ENCODE measurements at places on chromosomes 2 and 18. TPM values are rescaled to one million over a fixed set of nuclear protein-coding genes. Genes with fewer than 3 reads are reported as not detected.

DNA sequence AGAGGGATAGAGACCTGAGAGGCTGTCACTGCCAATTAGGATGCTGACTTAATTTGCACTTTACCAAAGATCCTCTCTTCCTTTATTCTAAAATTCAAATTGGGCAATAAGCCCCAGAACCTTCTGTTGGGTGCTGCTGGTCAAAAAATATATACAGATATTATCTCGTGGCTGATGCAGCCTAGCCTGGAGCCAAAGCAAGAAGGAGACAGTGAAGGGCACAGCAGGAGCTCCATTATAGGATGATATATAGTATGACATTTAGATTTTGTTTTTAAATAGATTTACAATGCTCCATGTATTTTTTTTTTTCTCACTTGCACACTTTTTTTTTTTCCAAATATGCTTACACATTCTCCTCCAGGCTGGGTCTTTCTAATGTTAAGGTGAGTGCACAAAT lies 579.3 kb downstream of the PIK3C3 start:
- H3K27me3 ChIP-seq = no peaks in the 10 kb centered on the region
- no peak for DNase-seq
- H3K36me3 ChIP-seq = no peaks in the 10 kb centered on the region
- no peak overlapping the region for H3K27ac ChIP-seq
- H3K4me3 ChIP-seq = no peak overlapping the region

- no peak for DNase-seq
- H3K36me3 ChIP-seq = peaks cover 2% of the 10 kb centered on the region
Observed at GRCh38 chr2:85457877-85458316, 39.4 kb downstream of the SH2D6 start.

DNA sequence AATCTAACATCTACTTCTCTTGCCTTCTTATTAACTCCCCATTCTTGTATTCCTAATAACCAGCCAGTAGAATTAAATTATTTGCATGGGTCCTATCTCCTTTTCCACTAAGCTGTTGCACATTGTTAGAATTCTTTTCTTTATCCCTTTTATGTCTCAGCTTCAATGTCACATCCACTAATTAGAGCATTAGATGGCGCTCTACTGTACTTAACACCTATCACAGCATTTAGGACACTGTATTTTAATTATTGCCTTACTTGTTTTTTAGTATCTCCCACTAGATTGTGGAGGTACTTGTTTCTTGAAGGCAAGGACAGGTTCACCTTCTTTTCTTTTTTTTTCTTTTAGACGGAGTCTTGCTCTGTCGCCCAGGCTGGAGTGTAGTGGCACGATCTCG lies 3.8 kb downstream of the LIPT1 start:
- H3K36me3 ChIP-seq = peaks cover 15% of the 10 kb centered on the region
- peak overlapping the region; percentile 9 for H3K27ac ChIP-seq
- H3K27me3 ChIP-seq = no peaks in the 10 kb centered on the region

The PLEKHA3 gene
- 29.4 TPM for total RNA-seq

The SRD5A2 gene
- not detected for total RNA-seq

The CFAP65 gene
- total RNA-seq = not detected

The ANKRD39 gene
- total RNA-seq = 33.9 TPM

The ACADL gene
- total RNA-seq = not detected

DNA sequence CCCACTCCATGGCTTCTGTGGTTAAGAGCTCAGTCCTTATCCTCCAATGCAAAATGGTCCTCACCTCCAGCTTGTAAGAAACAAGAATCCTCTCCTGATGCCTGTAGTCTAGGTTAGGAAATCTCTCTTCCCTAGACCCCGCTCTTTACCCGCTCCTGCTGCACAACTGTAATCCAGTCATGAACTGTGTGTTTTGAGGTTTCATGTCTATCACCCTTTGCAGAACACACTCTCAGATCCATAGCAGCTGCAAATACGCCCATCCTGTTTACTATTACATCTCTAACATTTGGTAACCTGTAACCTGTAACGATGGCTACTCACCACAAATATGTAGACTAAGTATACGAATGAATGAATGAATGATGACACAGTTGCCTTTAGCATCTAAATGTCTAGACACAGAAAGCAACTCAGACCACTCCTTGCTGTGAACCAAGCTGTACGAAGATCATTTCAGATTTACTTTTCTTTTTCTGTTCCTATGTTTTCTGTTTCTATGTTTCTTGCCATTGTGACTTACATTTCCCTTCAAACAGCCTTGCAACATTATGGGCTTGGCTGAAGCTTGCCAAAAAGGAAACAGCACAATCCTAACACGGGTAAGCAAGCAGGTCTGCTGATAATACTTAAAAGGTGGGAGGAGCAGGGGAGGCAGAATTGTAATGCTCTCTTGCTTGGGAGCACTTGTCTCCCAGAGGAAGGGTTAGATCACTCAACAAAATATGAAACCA lies 53.7 kb downstream of the EPHA4 start:
- peaks cover 18% of the 10 kb centered on the region for H3K4me1 ChIP-seq
- H3K36me3 ChIP-seq = no peaks in the 10 kb centered on the region
- H3K27ac ChIP-seq = no peak overlapping the region
- H3K4me3 ChIP-seq = no peak overlapping the region
- DNase-seq = no peak

The TXNDC2 gene
- not detected for total RNA-seq

The MYO3B gene
- 0.09 TPM for total RNA-seq

The PID1 gene
- total RNA-seq = 0.11 TPM

The KCNK3 gene
- total RNA-seq = not detected

DNA sequence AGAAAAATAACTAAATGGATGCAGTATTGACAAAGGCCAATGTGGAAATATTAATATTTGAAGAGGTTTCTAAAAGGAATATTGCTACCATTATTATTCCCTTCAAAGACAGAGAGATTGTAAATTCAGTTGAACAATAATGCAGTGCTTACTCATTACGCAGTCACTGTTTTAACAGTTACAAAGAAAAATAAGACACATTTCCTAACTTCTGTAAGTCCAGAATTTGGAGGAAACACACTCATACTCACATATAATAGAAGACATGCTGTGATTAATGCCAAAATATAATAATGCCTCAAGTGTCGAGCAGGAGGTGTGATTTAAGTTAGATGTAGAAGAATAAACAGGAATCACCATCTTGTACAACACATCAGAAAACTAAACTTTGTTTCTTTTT lies 389.2 kb downstream of the FBXO15 start:
- DNase-seq = no peak
- H3K36me3 ChIP-seq = no peaks in the 10 kb centered on the region
- H3K27ac ChIP-seq = no peak overlapping the region
- no peaks in the 10 kb centered on the region for H3K27me3 ChIP-seq
- no peaks in the 10 kb centered on the region for H3K4me1 ChIP-seq

The LIPG gene
- 0.09 TPM for total RNA-seq

GRCh38 chr2:178194600-178195389 lies 483 bp downstream of the OSBPL6 start:
- peaks cover 65% of the 10 kb centered on the region for H3K27me3 ChIP-seq
- peak; percentile 49 for DNase-seq
- peak overlapping the region; percentile 70 for H3K4me3 ChIP-seq
- H3K4me1 ChIP-seq = peaks cover 14% of the 10 kb centered on the region

- no peak for DNase-seq
- no peak overlapping the region for H3K27ac ChIP-seq
Observed at GRCh38 chr18:5962362-5962761, 67.0 kb upstream of the TMEM200C start.

GRCh38 chr2:208244422-208244821 lies 10.4 kb downstream of the IDH1 start:
- no peak overlapping the region for H3K4me3 ChIP-seq
- H3K36me3 ChIP-seq = peaks cover 23% of the 10 kb centered on the region
- H3K27me3 ChIP-seq = no peaks in the 10 kb centered on the region
- H3K4me1 ChIP-seq = no peaks in the 10 kb centered on the region
- no peak overlapping the region for H3K27ac ChIP-seq

The ADCYAP1 gene
- not detected for total RNA-seq

The DCDC2C gene
- not detected for total RNA-seq

The CYP27C1 gene
- total RNA-seq = not detected

The SIX2 gene
- not detected for total RNA-seq

DNA sequence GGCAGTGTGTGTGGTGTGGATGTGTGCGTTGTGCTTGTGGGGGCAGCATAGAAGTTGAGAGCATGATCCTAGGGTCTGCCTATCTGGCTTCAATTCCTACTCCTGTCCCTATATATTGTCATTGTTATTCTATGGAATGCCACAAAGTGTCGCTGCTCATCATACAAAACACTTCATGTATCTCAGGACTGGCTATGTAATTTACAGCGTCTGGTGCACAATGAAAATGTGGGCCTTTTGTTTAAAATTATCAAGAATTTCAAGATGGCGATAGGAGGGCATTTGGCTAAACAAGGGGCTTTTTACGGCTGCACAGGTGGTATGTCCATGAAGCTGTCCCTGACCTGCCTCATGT lies 3.4 kb downstream of the SERPINB2 start:
- no peaks in the 10 kb centered on the region for H3K36me3 ChIP-seq
- H3K27me3 ChIP-seq = peaks cover 16% of the 10 kb centered on the region
- no peak overlapping the region for H3K27ac ChIP-seq
- H3K4me1 ChIP-seq = no peaks in the 10 kb centered on the region
- no peak overlapping the region for H3K4me3 ChIP-seq

DNA sequence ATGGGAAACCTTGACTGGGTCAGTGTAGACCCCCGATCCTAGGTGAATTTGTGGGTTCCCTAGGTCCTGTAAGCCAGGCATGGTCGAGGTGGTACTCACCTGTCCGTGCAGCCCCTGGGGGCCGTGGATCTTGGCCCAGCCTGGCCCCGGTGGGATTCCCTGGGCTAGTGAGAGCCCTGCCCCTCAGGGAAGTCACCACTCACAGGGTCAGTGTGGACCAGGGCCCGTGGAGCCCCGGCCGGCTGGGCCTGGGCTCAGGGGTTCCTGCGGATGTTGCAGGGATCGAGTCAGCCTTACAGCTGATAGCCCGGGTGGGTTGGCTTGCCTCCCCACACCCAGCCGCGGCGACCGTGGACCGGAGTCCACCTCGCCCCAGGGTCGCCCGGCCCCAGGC lies 528 bp downstream of the ATG9A start:
- H3K4me1 ChIP-seq = peaks cover 40% of the 10 kb centered on the region
- peak overlapping the region; percentile 65 for H3K27ac ChIP-seq
- H3K4me3 ChIP-seq = peak overlapping the region; percentile 90
- peaks cover 32% of the 10 kb centered on the region for H3K36me3 ChIP-seq
- H3K27me3 ChIP-seq = no peaks in the 10 kb centered on the region

GRCh38 chr2:84460670-84461069 lies 1.6 kb upstream of the SUCLG1 start:
- DNase-seq = no peak
- H3K4me1 ChIP-seq = peaks cover 33% of the 10 kb centered on the region
- H3K4me3 ChIP-seq = no peak overlapping the region
- peaks cover 22% of the 10 kb centered on the region for H3K36me3 ChIP-seq
- H3K27ac ChIP-seq = no peak overlapping the region
- no peaks in the 10 kb centered on the region for H3K27me3 ChIP-seq

The SERPINB2 gene
- total RNA-seq = 2.9 TPM

- H3K4me1 ChIP-seq = peaks cover 24% of the 10 kb centered on the region
- peak overlapping the region; percentile 59 for H3K27ac ChIP-seq
- no peak for DNase-seq
- peak overlapping the region; percentile 75 for H3K4me3 ChIP-seq
Observed at GRCh38 chr2:85310330-85310729, 17.5 kb downstream of the TGOLN2 start.

DNA sequence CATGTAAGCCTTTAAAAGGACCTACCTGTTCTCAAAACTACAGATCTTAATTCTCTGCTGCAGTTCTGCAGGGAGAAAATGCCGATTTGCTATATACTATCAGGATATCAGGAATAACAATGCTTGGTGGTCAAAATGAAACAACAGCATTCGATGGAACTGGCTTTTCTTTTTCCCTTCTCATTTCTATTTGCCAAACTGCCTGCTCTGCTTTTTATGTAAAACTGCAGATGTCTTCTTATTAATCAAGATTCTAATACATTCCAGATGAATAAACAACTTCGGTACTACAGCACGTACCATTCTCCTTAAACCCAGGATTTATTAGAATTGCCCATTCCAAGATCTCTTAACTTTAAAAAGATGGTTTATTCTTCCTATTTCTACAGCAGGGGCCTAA lies 100.9 kb downstream of the ZNF521 start:
- H3K27ac ChIP-seq = no peak overlapping the region
- H3K4me1 ChIP-seq = no peaks in the 10 kb centered on the region
- no peak for DNase-seq
- H3K4me3 ChIP-seq = no peak overlapping the region
- no peaks in the 10 kb centered on the region for H3K36me3 ChIP-seq
- H3K27me3 ChIP-seq = peaks cover 2% of the 10 kb centered on the region

DNA sequence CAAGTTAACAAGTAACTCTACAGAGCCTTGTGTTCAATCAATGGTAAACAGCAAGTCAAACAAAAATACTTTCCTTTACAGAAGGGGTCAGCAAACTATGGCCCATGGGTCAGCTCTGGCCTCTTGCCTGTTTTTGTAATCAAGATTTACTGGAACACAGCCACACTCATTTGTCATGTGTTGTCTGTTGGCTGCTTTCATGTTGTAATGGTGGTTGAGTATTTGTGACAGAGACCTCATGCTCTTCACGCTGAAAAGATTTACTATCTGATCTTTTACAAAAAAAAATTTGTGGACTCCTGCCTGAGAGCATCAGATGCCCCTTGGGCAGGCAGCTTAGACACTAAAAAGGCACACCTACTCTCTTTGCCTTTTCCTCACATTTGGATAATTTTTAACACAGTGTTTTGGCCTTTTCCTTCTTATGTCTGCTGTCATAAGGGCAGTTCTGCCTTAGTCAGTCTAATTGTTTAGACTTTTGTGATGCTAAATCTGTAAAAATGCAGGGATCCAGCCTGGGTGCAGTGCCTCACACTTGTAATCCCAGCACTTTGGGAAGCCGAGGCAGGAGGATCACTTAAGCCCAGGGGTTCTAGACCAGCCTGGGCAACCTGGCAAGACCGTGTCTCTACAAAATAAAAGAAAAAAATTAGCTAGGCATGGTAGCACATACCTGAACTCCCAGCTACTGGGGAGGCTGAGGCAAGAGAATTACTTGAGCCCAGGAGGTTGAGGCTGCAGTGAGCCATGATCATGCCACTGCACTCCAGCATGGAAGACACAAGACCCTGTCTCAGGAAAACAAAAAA lies 18.3 kb downstream of the IL1B start:
- DNase-seq = no peak
- H3K36me3 ChIP-seq = peaks cover 2% of the 10 kb centered on the region
- no peak overlapping the region for H3K27ac ChIP-seq
- no peak overlapping the region for H3K4me3 ChIP-seq

The IL1R2 gene
- 0.53 TPM for total RNA-seq

GRCh38 chr2:20207051-20207450 lies 17.9 kb downstream of the SDC1 start:
- no peak overlapping the region for H3K27ac ChIP-seq
- no peak overlapping the region for H3K4me3 ChIP-seq
- DNase-seq = no peak
- H3K4me1 ChIP-seq = peaks cover 3% of the 10 kb centered on the region

The HOXD8 gene
- not detected for total RNA-seq

The HAAO gene
- total RNA-seq = 0.28 TPM

GRCh38 chr2:241190291-241190981 lies 2.0 kb downstream of the ANO7 start:
- no peaks in the 10 kb centered on the region for H3K4me1 ChIP-seq
- no peak for DNase-seq
- H3K27ac ChIP-seq = no peak overlapping the region

The FIGN gene
- total RNA-seq = not detected

The FAM117B gene
- total RNA-seq = 22.1 TPM

The PDCD1 gene
- total RNA-seq = 6.6 TPM

- peak within 1 kb of the TSS; percentile 45 for H3K27ac ChIP-seq
- H3K4me3 ChIP-seq = peak within 1 kb of the TSS; percentile 83
- DNase-seq = peak; percentile 52
- H3K36me3 ChIP-seq = peaks cover 1% of the 10 kb centered on the region
Observed at GRCh38 chr2:235493775-235494715, at the start of gene AGAP1. Gene AGAP1, plus strand, starts transcription at chr2:235494043.

All from activated naive CD8-positive, alpha-beta T cell treated with anti-CD3 and anti-CD28 coated beads, Interleukin-2, amount 10 ng/mL, durations not matched to agents 7 days and 5 days (primary cell).